GM04504 (cell line): ENCODE measurements at places on chromosomes 6 and 20.
A peak's percentile ranks its signal among the peaks of the same experiment; 100 is the strongest.

DNA sequence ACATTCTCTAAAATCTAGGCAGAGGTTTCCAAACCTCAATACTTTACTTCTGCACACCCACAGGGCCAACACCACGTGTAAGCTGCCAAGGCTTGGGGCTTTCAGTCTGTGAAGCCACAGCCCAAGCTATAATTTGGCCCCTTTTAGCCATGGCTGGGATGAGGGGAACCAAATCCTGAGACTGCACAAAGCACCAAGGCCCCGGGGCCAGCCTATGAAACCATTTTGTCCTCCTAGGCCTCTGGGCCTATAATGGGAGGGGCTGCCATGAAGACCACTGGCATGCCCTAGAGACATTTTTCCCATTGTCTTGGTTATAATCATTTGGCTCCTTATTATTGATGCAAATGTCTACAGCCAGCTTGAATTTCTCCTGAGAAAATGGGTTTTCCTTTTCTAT, 513.0 kb upstream of the ADGRB3 start:
- DNase-seq, result no peak

DNA sequence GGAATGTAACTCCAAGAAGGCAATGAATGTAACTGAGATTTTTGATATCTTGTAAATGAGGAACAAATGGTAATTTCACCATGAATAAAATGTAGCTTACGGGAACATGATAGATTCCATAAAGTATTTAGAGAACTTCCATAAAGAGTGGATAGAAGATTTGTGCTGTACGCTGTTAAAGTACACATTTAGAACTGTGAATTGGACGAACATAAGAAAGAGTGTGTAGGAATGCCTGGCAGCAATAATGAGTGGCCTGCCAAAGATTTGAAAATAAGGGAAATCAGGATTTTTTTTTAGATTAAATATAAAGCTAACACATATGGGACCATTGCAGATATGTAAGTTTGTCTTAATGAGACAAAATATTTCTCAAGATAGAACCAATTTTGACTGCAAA, 1153.3 kb upstream of the EYS start:
- no peak for DNase-seq

GRCh38 chr6:46411456-46412197, 79.6 kb downstream of the RCAN2 start:
- no peak for DNase-seq

DNA sequence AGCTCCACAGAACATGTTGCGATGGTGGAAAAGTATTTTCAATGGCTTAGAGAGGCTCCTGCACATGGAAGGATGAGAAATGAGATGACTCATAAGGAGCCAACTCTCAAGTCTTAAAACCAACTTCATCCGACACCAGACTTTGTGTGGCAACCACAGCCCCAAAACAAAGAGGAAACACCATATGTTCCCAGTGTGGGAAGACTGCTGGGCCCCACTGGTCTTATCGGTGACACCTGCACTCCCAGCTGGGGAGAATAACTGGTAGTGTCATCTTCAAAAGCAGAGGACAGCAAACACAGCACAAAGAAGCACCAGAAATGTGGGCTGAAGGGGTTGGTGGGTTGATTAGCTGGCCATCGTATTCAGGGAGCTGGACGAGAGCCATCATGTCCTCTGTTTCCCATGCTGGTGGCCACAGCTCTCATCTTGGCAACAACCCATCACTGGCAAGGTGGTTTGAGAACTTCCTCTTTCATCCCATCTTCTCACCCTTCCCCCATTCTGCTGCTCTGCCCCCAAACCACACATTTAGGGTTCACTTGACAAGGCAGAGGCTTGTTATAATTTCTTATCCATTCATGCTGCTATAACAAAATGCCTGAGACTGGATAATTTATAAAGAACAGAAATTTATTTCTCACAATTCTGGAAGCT, 46.0 kb upstream of the TASP1 start:
- DNase-seq, result no peak

DNA sequence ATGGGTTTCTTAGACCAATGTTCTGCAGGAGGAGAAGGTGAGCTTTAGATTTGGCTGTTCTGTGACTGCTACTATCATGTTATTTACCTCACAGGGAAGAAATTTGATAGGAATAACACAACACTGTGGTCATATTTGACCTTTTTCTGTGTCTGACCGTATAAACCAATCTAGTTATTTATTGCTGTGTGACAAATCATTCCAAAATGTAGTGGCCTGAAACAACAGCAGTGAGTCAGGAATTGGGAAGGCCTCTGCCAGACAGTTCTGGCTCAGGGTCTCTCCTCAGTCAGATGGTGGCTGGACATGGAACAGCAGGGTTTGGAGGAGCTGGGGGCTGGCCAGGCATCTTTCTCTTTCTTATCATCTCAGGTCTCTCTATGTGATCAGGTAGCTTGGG, 33.0 kb downstream of the RIPOR2 start:
- DNase-seq, result peak; percentile 76

DNA sequence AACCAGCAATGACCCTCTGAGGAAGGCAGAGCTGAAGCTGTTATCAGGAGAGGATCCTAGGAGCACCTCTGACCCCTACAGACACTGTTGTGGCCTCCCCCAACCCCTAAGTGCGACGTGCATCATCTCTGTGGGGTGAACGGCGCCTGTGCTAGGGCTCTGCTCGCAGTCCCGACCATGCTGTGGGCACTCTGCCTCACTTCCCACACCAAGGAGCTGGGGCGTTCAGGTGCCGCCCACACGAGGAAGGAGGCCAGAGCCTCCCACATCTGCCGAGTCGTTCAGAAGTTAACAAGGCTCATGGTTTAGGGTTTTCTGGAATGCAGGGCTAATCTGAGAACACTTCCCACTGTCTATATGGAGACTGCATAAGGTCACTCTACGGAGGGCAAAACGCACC, 62.1 kb downstream of the GINS1 start:
- no peak for DNase-seq

GRCh38 chr20:23350904-23351838, 580 bp downstream of the NXT1 start:
- DNase-seq, result no peak

DNA sequence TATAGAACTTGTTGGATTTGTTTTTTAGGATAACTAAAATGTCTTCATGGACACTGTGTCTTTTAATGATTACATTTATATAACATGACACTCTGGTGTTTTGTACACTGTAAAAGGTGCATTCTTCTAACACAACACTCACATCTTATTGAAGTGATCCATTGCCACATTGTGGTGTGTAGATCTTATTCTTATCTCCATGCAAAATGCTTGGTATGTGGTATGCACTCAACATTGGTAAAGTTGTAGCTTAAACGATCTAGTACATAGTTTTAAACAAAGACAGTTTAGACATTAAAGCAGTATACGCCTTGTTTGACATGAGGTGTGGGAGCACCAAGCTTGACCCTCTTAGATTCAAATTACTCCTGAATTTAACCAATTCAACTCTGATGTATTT, 84.7 kb downstream of the SASH1 start:
- DNase-seq, result no peak

DNA sequence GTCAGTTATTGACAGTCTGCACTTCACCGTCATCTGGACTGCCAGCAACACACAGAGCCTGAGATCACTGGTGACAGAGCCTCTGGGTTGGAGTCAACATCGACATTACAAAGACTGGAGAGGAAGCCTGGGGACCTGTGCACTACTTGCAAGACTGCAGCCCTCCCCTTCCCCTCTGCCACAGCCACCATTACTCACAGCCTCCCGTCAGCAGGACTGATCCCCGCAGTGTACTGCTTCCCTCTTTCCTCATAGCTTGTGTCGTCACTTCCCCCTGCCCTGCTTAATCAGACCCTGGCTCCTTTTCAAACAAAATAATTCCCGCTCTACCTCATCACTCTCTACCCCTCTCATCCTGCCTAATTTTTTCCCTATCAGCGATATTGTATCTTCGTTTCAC, 235.5 kb upstream of the KCNQ5 start:
- no peak for DNase-seq

DNA sequence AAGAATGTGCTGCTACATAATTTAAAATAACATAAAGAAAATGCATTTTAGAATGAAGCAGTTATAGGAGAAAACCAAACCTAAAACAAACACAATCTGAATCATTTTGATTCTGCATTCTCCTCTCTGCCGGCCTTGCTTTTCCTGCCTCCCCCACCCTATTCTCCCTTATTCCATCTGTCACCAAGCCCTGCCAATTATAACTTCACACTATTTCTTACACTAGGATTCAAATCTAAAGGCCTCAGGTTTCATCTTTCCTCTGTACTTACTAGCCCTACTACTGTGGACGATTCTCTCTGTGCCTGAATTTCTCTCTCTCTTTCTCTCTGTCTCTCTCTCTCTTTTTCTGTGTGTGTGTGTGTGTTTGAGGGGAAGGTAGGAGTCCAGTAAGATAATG, 18.7 kb upstream of the PRIM2 start:
- no peak for DNase-seq

DNA sequence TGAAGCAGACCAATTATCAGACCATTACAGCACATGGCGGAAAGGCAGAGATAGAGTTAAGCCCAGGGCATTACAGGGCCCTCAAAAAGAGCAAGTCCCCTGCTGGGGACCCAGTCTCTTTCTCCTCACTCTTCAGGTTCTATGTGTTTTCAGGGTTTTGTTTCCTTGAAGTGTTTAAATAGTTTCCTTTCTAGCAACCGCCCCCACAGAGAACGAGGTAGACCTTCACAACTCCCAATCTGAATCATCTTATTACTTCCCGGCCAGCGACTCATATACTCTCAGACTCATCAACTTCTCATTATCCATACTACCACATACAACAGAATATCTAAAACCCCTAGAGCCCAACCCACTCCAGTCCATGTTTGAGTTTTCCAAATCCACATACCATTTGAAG, 526.6 kb upstream of the ARID1B start:
- no peak for DNase-seq

DNA sequence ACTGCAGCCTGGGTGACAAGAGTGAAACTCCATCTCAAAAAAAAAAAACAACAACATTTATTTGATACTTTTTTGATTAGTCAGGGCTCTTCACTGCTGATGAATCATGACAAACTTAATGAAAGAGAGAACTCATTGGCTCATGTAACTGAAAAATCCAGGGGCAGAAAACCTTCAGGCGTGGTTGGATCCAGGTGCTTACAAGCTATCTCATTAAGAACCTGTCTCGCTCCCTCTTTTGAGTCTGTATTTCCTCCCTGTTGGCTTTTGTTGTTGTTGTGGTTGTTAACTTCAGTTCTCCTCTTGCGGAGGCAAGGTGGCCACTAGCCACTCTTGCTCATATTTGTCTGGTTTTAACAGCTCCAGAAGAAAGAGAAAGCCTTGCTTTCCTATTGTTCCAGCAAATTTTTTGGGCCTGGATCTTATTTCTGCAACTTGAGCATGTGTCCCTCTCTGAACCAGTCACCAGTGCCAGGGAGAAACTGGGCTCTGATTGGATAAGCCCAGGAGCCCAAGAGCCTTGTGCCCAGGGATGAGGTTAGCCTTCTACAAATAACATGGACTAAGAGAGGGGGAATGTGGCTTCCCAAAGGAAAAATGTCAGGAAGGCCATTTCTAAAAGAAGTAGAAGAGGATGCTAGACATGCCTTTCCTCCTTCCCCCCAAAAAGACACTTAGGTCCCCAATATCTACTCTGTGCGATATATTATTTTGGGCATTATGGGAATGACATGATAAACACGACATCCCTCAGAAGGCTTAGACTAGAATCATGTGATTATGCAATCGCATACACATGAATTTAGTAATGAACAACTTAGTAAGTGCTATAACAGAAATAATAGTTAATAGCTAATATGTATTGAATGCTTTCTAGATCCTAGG, 64.5 kb downstream of the PHACTR2 start:
- no peak for DNase-seq

DNA sequence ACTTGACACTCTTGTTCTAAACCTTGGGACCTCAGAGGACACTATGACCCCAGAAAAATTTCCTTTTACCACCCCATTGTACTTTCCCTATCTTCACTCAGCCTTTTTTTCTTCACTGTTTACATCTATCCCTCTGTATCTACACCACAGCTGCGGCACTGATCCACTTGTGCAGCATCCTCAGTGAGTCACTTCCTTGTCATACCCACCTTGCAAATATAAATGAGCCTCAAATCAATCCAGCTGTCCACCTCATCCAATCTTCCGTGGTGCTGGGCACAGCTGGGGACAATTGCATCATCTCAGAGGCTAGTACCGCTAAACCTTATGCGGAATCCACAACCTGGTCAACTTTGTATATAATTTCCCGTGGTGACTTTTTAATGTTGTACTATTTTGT, 710.5 kb downstream of the QKI start:
- no peak for DNase-seq

DNA sequence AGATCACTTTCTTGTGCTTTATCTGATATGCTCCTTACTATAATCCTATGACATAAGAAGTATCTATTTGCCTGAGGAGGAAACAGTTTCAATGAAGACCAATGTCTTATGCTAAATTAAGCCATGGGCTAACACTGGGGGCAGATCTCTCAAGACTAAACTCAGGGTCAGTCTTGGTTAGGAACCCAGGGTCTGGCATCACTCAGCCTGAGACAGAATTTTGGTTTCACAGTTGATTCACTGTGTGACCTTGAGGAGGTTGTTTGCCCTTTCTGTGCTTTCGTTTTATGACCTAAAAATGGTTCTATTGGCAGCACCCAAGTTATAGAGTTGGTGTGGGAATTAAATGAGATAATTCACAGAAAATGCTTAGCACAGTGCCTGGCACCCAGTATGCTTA, 4.9 kb upstream of the BCAS1 start:
- no peak for DNase-seq
